HepG2 (cell line): ENCODE measurements at places on chromosomes 4 and X. TPM values are rescaled to one million over a fixed set of nuclear protein-coding genes. Genes with fewer than 3 reads are reported as not detected.

Gene RBMXL3
- total RNA-seq, result not detected in 2 replicates

Gene CTAG1B
- total RNA-seq, result not detected in 2 replicates

Gene MAGEB18
- not detected in 2 replicates for total RNA-seq

Gene CASP6
- total RNA-seq, result 34.6 and 42.4 TPM in 2 replicates

Gene PDCL2
- total RNA-seq, result not detected in 2 replicates

Gene BEX2
- total RNA-seq, result 0.46 TPM in 2 replicates

Gene PAGE2
- total RNA-seq, result not detected in 2 replicates

DNA sequence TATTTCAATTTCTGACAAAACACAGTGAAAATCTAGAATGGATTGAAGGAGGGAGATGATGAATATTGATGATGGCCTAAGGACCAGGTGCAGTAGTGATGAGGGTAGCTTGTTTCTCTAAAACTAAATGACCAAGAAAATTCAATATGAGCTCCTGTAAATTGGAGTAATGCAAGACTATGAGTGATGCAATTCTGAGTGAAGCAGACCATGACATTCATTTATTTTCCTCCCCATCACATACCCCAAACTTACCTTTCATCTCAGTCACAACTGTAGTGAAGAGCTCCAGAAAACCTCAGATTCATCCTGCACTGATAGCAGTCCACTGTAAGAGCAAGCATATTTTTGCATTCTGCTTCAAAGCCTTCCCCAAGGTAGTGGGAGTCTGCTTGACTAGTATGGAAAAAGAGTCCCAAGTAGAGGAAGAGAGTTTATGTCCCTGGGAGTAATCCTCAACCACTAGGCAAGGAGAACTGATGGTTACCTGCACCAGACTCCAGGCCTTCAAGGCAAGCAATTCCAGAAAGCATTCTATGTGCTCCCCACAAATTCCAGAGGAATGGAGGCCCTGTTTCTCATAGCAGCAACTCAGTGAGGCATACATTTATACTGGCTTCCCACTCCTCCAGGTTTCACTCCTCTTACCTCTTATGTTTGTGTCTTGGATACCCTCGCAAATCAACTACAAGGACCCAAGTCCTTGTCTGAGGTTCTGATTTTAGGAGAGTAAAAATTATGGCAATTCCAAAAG lies 47.2 kb downstream of the CXCL1 start:
- H3K36me3 ChIP-seq, result no peaks in the 10 kb centered on the region
- H3K27ac ChIP-seq, result no peak overlapping the region
- H3K4me1 ChIP-seq, result no peaks in the 10 kb centered on the region
- no peak for DNase-seq
- H3K4me3 ChIP-seq, result no peak overlapping the region
- no peaks in the 10 kb centered on the region for H3K27me3 ChIP-seq

GRCh38 chr4:14749910-14750309 lies 252.4 kb upstream of the CPEB2 start:
- H3K27me3 ChIP-seq, result no peaks in the 10 kb centered on the region
- no peak overlapping the region for H3K27ac ChIP-seq
- H3K4me1 ChIP-seq, result no peaks in the 10 kb centered on the region

GRCh38 chrX:124190440-124190839 lies 142.0 kb upstream of the TEX13D start:
- no peaks in the 10 kb centered on the region for H3K36me3 ChIP-seq
- no peaks in the 10 kb centered on the region for H3K27me3 ChIP-seq
- H3K27ac ChIP-seq, result no peak overlapping the region
- H3K4me1 ChIP-seq, result peaks cover 17% of the 10 kb centered on the region
- H3K4me3 ChIP-seq, result no peak overlapping the region
- peak; percentile 39 for DNase-seq

DNA sequence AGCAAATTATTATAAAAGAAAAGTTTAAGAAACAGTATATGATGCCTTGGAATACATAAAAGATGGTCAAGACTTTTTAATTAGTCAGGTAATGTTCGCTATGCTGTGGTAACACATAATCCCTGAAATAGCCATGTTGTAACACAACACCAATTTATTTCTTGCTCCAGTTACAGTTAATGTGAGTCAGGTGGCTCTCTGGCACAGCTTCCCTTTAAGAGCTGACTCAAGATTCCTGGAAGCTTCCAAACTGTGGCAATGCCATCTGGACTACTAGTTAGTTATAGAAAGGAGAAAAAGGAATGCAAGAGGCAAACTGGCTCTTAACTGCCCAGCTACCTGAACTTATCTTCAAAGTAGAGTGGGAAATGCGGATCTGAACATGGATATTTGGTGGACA lies 210.5 kb downstream of the CHM start:
- H3K27me3 ChIP-seq, result no peaks in the 10 kb centered on the region
- no peak overlapping the region for H3K27ac ChIP-seq
- no peaks in the 10 kb centered on the region for H3K4me1 ChIP-seq
- no peaks in the 10 kb centered on the region for H3K36me3 ChIP-seq
- DNase-seq, result no peak

DNA sequence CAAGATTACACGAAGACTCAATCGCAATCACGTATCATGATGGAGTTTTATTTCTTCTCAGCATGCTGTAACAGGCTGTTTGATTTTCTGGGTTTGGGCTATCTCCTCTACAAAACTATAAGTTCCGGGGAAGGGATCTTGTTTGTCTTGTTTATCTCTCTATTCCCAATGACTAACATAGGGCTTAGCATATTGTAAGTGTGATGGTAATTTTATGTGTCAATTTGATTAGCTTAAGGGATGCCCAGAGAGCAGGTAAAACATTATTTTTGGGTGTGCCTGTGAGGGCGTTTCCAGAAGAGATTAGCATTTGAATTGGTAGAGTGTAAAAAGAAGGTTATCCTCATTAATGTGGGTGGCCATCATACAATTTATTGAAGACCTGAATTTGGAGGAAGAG lies 32.8 kb upstream of the C1GALT1C1 start:
- no peaks in the 10 kb centered on the region for H3K4me1 ChIP-seq
- no peaks in the 10 kb centered on the region for H3K36me3 ChIP-seq
- no peak for DNase-seq
- no peak overlapping the region for H3K4me3 ChIP-seq
- no peaks in the 10 kb centered on the region for H3K27me3 ChIP-seq

- H3K27me3 ChIP-seq, result no peaks in the 10 kb centered on the region
- H3K4me1 ChIP-seq, result no peaks in the 10 kb centered on the region
- no peak overlapping the region for H3K27ac ChIP-seq
- peak; percentile 38 for DNase-seq
- H3K36me3 ChIP-seq, result no peaks in the 10 kb centered on the region
Observed at GRCh38 chr4:173025131-173025530, 143.5 kb upstream of the GALNT7 start.

- no peaks in the 10 kb centered on the region for H3K27me3 ChIP-seq
- H3K27ac ChIP-seq, result no peak within 1 kb of the TSS
- peak within 1 kb of the TSS; percentile 34; the same call in 1 of the 2 replicates for H3K4me3 ChIP-seq
- peaks cover 21% of the 10 kb centered on the region for H3K4me1 ChIP-seq
- DNase-seq, result no peak
Observed at GRCh38 chrX:130110379-130111219, at the start of gene ELF4. TSS of gene ELF4 (minus strand) at chrX:130110497. CDS start at chrX:130081330, 29,167 bp downstream.

GRCh38 chrX:67622053-67622585 lies 78.3 kb downstream of the AR start:
- no peak for DNase-seq
- no peaks in the 10 kb centered on the region for H3K36me3 ChIP-seq
- H3K4me3 ChIP-seq, result no peak overlapping the region
- no peak overlapping the region for H3K27ac ChIP-seq
- H3K4me1 ChIP-seq, result no peaks in the 10 kb centered on the region

DNA sequence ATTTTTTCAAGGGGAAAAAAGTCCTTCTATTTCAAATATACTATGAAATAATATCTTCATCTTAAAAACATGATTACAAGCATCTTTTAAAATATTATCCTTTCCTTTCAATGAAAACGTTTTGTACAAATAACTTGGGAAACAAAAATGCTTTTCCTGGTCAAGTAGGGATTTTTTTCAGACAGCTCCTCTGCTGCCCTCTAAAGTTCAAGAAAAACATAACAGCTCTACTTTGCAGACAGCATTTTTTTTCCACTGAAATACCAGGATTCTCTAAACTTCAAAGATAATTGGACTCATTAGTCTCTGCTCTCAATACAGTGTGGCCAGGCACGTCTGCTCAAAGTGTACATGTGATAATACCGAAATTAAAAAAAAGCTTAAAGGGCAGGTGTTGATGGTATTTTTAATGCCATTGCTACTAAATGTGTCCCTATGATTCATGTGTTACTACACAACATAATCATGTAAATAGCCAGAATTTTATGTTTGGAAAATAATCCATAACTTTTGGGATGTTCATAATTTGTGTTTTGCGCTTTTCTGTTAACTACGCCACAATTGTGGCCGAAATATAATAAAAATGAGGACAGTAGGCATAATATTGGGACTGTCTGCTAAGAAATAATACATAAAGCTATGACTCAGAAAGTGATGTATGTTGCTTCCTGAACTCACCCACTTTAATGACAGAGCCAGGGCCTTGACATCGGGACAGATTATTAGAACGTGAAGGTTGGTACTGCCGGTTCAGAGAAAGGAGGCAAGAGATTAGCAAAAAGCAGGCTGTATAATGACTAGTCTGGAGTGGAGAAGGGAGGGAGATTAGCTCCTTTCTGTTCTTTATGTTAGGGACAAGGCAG lies 478.9 kb downstream of the KCNIP4 start:
- DNase-seq, result peak; percentile 11
- no peak overlapping the region for H3K4me3 ChIP-seq
- H3K27me3 ChIP-seq, result no peaks in the 10 kb centered on the region
- H3K36me3 ChIP-seq, result no peaks in the 10 kb centered on the region

GRCh38 chrX:19889582-19890342 lies 2.4 kb upstream of the SH3KBP1 start:
- no peak overlapping the region for H3K27ac ChIP-seq
- H3K4me3 ChIP-seq, result no peak overlapping the region
- H3K4me1 ChIP-seq, result peaks cover 52% of the 10 kb centered on the region
- DNase-seq, result peak; percentile 88
- no peaks in the 10 kb centered on the region for H3K27me3 ChIP-seq

DNA sequence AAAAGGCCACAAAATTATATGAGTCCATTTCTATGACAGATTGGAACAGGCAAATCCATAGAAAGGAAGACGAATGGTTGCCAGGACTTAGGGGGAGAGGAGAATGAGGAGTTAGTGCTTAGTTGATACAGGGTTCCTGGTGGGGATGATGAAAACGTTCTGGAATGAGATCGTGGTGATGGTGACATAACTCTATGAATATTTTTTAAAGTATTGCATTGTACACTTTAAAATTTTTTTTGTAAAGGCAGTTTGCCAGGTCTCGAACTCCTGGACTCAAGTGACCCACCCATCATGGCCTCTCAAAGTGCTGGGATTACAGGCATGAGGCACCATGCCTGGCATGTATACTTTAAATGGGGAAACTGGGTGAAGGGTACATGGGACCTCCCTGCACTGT lies 9.9 kb upstream of the CCNQ start:
- peaks cover 18% of the 10 kb centered on the region for H3K4me1 ChIP-seq
- H3K27ac ChIP-seq, result no peak overlapping the region
- no peak overlapping the region for H3K4me3 ChIP-seq
- no peaks in the 10 kb centered on the region for H3K36me3 ChIP-seq
- no peaks in the 10 kb centered on the region for H3K27me3 ChIP-seq

DNA sequence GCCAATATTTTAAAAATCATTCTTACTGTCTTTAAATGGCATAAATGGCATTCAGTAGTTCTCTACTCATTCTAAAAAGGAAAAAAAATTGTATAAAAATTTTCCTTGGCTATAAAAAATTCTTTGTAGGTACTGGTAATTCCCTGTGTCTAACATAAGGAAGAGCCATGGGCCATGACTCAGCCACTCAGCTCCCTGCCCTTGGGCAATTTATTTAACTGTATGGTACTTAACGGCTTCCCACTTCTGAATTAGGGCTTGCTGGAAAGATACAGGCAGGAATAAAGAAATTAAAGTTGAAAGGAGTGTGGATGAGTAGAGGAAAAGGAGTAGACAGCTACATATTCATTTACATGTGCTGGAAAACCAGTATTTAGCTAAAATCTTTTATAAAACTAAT lies 30.6 kb downstream of the ABHD18 start:
- H3K27ac ChIP-seq, result no peak overlapping the region
- no peak overlapping the region for H3K4me3 ChIP-seq
- no peak for DNase-seq
- no peaks in the 10 kb centered on the region for H3K27me3 ChIP-seq
- H3K36me3 ChIP-seq, result 0 out of 3 replicates have a peak, but pooled peaks cover 5% of the 10 kb centered on the region

GRCh38 chrX:134520860-134521390 lies 61.0 kb downstream of the HPRT1 start:
- H3K4me1 ChIP-seq, result no peaks in the 10 kb centered on the region
- H3K27ac ChIP-seq, result no peak overlapping the region
- no peak overlapping the region for H3K4me3 ChIP-seq
- no peaks in the 10 kb centered on the region for H3K27me3 ChIP-seq

DNA sequence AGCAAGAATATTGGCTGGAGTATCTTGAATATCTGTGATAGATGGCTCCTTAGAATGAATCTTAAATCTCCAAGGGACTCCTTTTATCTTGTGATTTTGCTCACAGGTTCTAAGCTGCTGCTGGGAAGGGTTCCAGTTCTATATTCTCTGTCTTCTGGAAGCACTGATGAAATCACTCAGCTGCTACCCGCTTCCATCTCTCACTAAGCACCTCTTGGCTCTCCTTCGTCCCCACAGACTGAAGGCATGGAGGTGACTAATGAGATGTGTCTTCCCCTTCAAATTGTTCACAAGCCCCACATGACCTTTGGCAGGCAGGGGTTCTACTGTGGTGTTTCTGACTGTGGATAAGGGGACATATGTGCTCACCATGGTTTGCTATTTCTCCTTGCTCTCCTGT lies 75.9 kb downstream of the C4orf51 start:
- H3K36me3 ChIP-seq, result peaks cover 4% of the 10 kb centered on the region
- H3K4me3 ChIP-seq, result no peak overlapping the region
- no peaks in the 10 kb centered on the region for H3K27me3 ChIP-seq
- H3K4me1 ChIP-seq, result no peaks in the 10 kb centered on the region
- no peak for DNase-seq
